MG63 (cell line): ENCODE measurements at places on chromosomes 13 and 19.

DNA sequence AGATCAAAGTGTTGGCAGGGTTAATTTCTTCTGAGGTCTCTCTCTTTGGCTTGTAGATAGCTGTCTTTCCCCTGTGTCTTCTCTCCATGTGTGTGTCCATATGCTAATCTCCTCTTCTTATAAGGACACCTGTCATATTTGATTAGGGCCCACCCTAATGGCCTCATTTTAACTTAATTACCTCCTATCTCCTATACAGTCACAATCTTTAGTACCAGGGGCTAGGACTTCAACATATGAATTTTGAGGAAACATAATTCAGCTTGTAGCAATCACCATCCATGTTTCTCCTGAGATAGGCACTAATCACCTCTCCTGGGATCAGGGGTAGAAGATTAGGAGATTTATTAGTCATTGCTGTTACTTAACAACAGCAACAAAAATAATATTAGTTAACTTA lies 196.1 kb upstream of the RXFP2 start:
- DNase-seq, result no peak

DNA sequence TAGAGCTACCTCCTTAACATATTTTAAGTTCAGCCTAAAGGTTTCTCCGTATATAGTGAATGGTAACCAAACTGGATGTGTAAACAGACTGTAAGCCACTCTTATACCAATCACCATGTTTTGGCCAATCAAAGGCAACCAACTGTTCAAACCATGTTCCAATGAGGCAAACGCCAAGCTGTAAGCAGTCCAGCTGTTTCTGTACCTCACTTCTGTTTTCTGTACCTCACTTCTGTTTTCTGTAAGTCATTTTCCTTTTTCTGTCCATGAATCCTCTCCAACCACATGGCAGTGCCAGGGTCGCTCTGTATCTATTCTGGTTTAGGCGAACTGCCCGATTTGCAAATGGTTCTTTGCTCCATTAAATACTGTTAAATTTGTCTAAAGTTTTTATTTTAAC lies 24.4 kb downstream of the COMMD6 start:
- no peak for DNase-seq

- DNase-seq, result no peak
Observed at GRCh38 chr13:98200211-98200878, 23.3 kb upstream of the RNF113B start.

DNA sequence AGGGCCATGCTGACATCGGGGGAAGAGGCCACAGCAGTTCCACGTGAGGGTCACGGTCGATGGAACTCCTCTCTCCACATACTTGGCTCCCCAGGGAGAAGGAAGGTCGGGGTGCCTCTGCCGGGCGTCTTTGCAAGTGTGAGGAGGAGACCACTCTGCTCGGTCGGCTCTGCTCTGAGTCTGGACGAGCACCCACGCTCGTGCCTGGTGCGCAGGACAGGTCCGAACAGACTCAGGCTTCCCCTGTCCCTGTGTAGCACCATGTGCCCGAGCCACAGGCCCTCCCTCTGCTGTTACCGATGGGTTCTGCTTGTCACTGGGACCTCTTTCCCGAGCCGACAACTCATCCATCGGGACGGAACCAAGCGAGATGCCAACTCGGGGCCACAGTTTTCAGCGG lies 35.1 kb downstream of the TMEM255B start:
- DNase-seq, result no peak

GRCh38 chr13:72537395-72537780 lies 190.0 kb downstream of the MZT1 start:
- DNase-seq, result no peak

DNA sequence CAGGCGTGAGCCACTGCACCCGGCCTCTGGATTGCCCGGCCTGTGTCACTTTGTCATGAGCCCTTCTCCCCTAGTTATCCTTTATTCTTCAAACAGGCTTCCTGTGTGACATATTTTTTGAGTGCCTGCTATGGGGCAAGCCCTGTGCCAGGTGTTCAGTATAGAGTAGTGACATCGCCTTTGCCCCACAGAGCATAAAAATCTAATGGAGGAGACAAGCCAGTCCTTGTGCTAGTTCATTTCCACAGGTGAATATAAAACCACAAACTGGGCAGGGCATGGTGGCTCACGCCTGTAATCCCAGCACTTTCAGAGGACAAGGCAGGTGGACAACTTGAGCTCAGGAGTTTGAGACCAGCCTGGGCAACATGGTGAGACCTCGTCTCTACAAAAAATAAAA lies 43.2 kb downstream of the BBC3 start:
- no peak for DNase-seq
